ENCODE measurements at places on chromosomes 3 and 15. TPM values are rescaled to one million over a fixed set of nuclear protein-coding genes. Genes with fewer than 3 reads are reported as not detected.

DNA sequence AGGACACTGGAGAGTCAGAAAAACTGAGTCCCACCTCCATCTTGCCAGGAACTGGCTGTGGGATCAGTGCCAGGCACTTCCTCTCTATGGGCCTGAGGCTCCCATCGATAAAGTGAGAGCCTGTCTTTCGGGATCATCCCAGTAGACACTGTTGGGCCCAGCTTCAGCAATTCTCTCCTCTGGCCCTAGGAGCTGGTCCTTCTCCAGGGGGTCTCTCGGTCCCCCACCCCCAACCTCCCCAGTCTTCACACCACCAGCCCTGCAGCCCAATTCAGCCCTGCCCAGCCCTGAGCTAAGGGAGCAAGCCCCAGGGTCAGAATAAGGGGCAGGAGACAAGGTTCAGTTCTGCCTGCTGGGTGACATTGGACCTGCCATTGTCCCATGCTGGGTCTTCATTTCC lies 4.5 kb upstream of the LCTL start:
- no peak for DNase-seq

- DNase-seq: peak; percentile 37
Measured at GRCh38 chr15:101489237-101489598, 289 bp downstream of the PCSK6 start.

GRCh38 chr15:81363276-81363675 lies 10.7 kb downstream of the TMC3 start:
- no peak for DNase-seq

DNA sequence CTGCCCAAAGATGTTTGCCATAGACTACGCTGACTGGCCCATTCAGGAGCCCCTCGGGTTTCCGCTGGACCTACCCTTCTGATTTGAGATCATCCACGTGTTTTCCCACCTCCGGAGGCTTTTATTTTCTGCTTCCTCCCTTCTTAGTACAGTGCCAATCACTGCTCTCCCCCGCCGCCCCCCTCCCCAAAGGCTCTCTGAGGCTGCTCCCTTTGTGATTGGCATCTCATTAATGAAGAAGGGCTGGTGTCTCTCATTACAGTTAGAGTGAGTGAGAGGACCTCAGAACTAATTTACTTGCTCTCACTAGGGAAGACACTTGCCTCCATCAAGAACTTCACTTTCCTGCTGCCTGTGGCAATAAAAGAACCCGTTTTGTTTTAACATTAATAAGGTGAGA lies 284.7 kb upstream of the ICE2 start:
- no peak for DNase-seq

DNA sequence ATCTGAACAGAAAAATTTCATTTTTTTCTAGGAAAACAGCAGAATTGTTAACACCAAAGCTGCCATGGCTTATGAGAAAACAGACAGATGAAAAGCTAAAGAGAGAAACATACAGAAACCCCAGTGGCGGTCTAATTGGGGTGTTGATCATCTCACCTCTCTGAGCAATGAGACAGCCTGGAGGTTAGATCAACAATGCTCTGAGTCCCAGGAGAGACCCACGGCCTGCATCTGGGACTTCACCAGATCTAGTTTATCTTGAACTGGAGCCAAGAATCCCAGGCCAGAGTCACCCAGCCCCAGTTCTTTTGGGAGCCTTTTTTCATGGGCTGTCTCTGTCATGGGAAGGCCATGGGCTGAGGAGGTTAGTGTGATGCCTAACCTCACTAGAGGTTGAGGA lies 3.5 kb upstream of the GALNT15 start:
- no peak for DNase-seq

DNA sequence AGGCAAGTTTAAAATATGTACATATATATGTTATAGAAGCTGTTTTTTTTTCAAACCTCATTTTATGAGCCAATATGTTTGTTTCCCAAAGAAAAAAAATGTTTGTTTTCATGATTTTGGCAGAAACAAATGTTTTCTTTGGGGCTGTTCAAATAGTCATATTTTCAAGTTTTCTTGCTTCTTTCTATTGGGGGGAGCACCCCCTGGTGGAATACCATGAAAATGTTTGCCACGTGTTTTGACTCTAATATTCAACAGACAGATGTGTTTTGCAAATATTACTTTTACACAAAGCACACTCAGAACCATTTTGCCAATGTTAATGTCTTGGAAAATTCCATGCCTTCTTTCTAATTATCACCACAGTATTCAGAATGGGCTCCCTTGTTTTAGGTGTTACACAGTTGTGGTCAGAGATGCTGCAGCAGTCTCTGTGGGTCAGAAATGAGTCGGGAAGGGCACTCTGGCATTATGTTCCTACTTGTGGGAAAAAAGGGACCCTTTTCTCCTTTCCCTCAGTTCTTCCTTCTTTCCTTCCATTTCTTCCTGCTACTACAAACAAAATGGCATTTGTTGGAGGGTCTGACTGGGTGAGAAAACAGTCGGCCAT lies 817.0 kb downstream of the TUSC7 start:
- DNase-seq: peak; percentile 35

DNA sequence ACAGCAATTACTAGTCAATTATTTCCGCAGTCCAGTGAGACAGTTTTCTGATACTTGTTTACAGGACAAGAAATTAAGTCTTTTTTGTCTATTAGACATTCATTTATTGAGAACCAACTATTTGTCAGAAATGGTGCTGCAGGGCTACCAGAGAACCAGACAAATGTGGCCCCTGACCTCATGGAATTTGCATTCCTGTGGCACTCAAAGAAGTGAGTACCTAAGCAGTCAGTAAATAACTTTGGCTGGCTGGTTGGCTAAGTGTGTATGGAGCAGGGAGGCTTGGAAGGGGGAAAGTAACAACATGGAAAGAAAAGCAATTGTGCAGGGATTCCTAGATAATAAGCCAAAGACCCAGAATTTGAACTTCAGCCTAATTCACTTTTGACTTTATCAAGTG lies 837.0 kb upstream of the CFAP20DC start:
- DNase-seq: no peak

DNA sequence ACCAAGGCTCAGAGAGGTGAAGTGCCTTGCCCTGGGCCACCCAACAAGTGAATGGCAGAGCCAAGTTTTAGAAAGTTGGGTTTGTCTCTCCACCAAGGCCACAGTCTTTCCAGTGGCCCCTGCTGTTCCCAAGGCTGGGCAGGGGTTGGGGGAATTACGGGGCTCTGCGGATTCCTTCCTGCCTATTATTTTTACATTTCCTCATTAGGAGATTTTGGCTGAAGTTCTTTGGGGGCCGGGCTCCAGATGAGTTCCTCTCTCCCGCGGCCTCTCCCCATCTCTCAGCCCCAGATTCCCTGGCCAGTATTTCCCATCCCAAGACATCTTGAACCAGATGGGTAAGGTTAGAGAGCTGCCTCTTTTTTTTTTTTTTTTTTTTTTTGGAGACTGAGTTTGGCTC lies 44.0 kb upstream of the SMAD6 start:
- DNase-seq: no peak

- peak; percentile 77 for DNase-seq
Measured at GRCh38 chr3:123791417-123791816, 92.7 kb downstream of the MYLK start.

DNA sequence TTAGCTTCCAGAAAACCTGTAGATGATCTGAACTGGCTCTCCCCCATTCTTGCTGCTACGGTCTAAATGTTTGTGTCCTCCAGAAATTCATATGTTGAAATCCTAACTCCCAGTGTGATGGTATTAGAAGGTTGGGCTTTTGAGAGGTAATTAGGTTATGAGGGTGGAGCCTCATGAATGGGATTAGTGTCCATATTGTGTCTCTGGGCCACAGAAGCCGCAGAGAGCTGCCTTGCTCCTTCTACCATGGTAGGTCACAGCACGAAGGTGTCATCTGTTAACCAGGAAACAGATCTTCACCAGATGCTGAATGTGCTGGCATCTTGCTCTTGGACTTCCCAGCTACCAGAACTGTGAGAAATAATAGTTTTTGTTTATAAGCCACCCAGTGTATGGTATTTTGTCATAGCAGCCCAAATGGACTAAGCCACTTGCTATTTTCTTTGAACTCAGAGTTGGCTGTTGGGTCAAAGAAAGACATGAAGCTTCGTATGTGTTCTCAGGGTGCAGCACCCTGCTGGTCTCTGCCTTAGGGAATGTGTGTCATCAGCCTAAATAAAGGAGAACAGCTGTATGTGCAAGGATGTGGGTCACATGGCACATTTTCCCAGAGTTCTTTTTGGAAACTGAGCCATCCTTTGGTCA lies 317.5 kb upstream of the SLCO3A1 start:
- DNase-seq: peak; percentile 13

DNA sequence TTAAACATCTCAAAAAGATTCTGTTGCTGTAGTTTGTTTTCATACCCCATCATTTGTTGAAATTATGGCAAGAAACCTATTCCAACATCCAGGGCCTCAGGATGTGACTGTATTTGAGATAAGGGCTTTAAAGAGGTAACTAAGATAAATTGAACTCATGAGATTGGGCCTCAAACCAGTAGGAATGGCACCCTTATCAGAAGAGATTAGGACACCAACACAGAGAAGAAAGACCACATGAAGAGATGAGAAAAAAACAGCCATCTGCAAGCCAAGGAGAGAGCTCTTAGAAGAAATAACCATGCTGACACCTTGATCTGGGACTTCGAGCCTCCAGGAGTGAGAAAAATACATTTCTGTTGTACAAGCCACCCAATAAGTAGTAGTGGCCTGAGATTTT lies 157.7 kb downstream of the CGGBP1 start:
- no peak for DNase-seq

- peak; percentile 76 for DNase-seq
Measured at GRCh38 chr3:55482496-55483195, 4.5 kb downstream of the WNT5A start.

The SLC6A11 gene
- not detected for total RNA-seq

The FGF12 gene
- not detected for total RNA-seq

The TGM4 gene
- total RNA-seq: not detected

The ISLR gene
- total RNA-seq: 73.8 TPM
